Activated T-cell treated with anti-CD3 and anti-CD28 coated beads, Interleukin-2, amount 50 U/mL, for 72 hours (primary cell): ENCODE measurements at places on chromosomes 6 and 20. TPM values are rescaled to one million over a fixed set of nuclear protein-coding genes. Genes with fewer than 3 reads are reported as not detected.

The SIRPB1 gene
- 1.6 TPM for total RNA-seq

The C20orf202 gene
- total RNA-seq = not detected

The CTCFL gene
- not detected for total RNA-seq

The IL17F gene
- total RNA-seq = 0.50 TPM

The RAET1L gene
- not detected for total RNA-seq
